ENCODE measurements at places on chromosomes 12 and 14. TPM values are rescaled to one million over a fixed set of nuclear protein-coding genes. Genes with fewer than 3 reads are reported as not detected.

LRRK2 gene
- 1.7 TPM for total RNA-seq

SLC6A12 gene
- 0.72 TPM for total RNA-seq

TBX5 gene
- total RNA-seq = not detected

SMCO3 gene
- not detected for total RNA-seq

PPP4R4 gene
- total RNA-seq = 0.50 TPM

AQP2 gene
- not detected for total RNA-seq

CRIP2 gene
- 190 TPM for total RNA-seq

ZFHX2 gene
- total RNA-seq = 1.1 TPM

USP30 gene
- 10.1 TPM for total RNA-seq

ARHGAP9 gene
- total RNA-seq = 0.94 TPM

TTC7B gene
- total RNA-seq = 20.9 TPM

KHNYN gene
- 28.7 TPM for total RNA-seq

DBX2 gene
- not detected for total RNA-seq

SYCP3 gene
- not detected for total RNA-seq

TAS2R9 gene
- not detected for total RNA-seq

GDF3 gene
- total RNA-seq = not detected

UNG gene
- total RNA-seq = 82.3 TPM

NTS gene
- total RNA-seq = 51.2 TPM

PLEKHD1 gene
- total RNA-seq = not detected

LTBP2 gene
- 11.0 TPM for total RNA-seq

STAC3 gene
- total RNA-seq = 0.40 TPM

All from A549 treated with GW870086 at 1 μM for 4 hours (cell line).